ENCODE measurements at places on chromosomes 4 and X. TPM values are rescaled to one million over a fixed set of nuclear protein-coding genes. Genes with fewer than 3 reads are reported as not detected.

DNA sequence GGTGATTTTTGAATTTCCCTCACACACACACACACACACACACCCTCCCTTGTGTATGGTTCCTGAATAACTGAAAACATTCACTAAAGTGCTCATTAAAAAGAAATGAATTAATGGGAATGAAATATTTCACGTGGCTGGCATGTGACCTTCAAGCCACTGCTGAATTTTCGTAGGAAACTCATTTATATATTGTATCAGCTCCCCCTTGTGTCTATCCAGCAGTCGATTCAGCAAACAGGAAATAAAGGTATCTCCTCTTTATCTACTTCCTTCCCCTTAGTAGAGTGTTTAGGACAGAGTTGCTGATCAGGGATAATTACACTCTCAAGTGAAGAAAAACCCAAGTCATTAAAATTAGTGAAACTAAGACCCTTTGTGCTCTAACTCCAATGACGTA, 912.6 kb upstream of the LCORL start:
- no peak overlapping the region for H3K4me3 ChIP-seq
- no peak overlapping the region for H3K27ac ChIP-seq
- H3K4me1 ChIP-seq: no peaks in the 10 kb centered on the region
- peak; percentile 25 for DNase-seq
- H3K36me3 ChIP-seq: no peaks in the 10 kb centered on the region

GRCh38 chr4:205097-205756, 80.9 kb downstream of the ZNF718 start:
- no peak overlapping the region for H3K27ac ChIP-seq
- H3K36me3 ChIP-seq: no peaks in the 10 kb centered on the region
- no peaks in the 10 kb centered on the region for H3K27me3 ChIP-seq
- H3K4me1 ChIP-seq: no peaks in the 10 kb centered on the region

DNA sequence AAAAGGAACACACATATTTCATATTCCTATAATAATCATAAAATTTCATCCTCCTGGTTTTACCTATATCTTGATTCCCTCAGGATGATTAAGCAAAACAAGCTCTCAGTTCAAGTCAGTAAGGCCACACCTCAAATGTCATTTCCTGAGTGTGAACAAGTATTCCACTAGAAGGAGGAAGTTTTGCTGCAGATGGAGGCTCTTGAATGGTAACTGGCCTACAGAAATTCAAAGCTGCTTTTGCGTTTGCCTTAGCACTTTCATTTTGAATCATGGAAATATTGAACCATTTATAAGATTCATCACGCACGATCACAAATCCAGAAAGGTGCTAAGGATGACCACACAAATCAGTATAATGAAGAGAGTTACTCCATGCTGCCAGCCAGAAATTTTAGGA, 254.4 kb upstream of the CXXC4 start:
- no peaks in the 10 kb centered on the region for H3K4me1 ChIP-seq
- no peaks in the 10 kb centered on the region for H3K27me3 ChIP-seq
- H3K27ac ChIP-seq: no peak overlapping the region
- no peak overlapping the region for H3K4me3 ChIP-seq
- no peaks in the 10 kb centered on the region for H3K36me3 ChIP-seq

DNA sequence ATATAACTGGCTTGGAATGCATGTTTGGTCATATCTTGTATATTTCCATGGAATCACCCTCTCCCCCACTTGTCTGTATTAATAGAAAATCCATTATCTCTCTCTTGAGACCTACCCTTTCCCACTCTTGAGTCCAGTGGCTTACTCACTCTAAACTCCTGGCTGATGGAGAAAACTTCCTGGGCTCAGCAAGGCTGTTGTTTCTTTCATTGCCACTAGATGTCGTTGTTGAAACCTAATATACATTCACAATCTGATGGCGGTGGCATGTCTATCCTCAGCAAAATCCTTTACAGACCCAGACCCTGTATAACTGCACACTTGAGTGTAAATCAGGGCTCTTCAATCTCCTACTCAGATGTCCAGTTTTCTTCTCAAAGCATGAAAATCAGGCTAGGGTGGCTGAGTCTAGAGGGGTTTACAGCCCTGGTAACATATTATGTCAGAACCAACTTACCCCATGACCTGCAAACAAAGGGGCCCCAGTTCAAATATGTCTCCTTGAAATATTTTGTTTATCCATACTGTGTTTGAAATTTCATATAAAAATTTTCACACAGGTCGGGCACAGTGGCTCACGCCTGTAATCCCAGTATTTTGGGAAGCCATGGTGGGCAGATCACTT, 70.0 kb upstream of the FAM241A start:
- H3K4me1 ChIP-seq: no peaks in the 10 kb centered on the region
- H3K27me3 ChIP-seq: no peaks in the 10 kb centered on the region
- H3K4me3 ChIP-seq: no peak overlapping the region
- DNase-seq: peak; percentile 73

- peak; percentile 15 for DNase-seq
- peaks cover 55% of the 10 kb centered on the region for H3K27me3 ChIP-seq
- no peaks in the 10 kb centered on the region for H3K4me1 ChIP-seq
- H3K36me3 ChIP-seq: no peaks in the 10 kb centered on the region
Measured at GRCh38 chrX:23633834-23634580, 33.3 kb upstream of the PRDX4 start.

DNA sequence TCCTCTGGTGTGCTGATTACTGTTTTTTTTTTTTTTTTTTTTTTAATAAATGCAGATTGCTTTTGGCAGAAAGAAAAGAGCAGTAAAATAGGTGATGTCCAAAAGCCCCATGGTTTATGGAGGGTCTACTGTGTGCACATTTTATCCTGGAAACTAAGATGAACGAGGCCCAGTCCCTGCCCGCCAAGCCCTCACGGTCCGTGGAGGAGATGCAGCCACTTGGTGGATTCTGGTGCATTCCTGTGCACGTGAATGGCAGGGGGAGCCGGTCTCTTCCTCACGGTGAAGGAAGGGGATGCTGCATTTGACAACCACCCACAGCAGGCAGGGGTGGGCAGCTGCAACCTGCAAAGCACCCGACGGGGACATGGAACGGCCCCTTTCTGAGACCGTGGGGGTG, 100.2 kb upstream of the AFAP1 start:
- H3K4me3 ChIP-seq: no peak overlapping the region
- H3K36me3 ChIP-seq: peaks cover 20% of the 10 kb centered on the region
- H3K27ac ChIP-seq: no peak overlapping the region
- DNase-seq: no peak

DNA sequence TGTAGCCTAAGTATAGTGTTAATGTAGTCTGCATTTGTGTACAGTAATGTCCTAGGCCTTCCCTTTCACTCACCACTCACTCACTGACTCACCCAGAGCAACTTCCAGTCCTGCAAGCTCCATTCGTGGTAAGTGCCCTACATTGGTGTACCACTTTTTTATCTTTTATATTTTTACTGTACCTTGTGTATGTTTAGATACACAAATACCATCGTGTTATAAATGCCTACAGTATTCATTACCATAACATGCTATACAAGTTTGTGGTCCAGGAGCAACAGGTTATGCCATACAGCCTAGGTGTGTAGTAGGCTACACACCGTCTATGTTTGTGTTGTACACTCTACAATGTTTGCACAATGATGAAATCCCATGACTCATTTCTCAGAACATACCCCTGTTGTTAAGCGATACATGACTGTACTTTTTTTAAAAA, 15.4 kb downstream of the TSPAN5 start:
- H3K4me1 ChIP-seq: peaks cover 8% of the 10 kb centered on the region
- no peaks in the 10 kb centered on the region for H3K27me3 ChIP-seq
- H3K4me3 ChIP-seq: no peak overlapping the region
- H3K36me3 ChIP-seq: no peaks in the 10 kb centered on the region
- DNase-seq: peak; percentile 87

DNA sequence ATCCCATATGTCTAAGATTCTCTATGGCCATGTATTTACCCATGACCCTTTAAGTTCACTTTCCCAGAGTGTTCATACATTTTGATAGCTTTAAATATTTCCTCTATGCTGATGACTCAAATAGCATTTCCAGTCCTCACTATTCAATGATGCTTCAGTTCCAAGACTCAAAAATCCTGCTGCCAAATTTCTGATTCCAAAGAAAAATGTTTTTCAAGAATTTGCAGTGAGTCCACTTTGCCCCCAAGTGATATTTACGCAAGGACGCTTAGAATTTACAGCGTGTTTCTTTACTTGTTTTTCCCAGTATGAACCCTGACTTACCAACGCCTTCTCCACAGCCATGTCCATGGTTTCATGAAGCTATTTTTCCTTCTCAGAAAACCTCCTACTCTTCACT, 127.9 kb upstream of the PCDH18 start:
- H3K27ac ChIP-seq: no peak overlapping the region
- H3K4me1 ChIP-seq: peaks cover 27% of the 10 kb centered on the region
- no peaks in the 10 kb centered on the region for H3K27me3 ChIP-seq
- DNase-seq: no peak
- no peaks in the 10 kb centered on the region for H3K36me3 ChIP-seq
- H3K4me3 ChIP-seq: no peak overlapping the region

DNA sequence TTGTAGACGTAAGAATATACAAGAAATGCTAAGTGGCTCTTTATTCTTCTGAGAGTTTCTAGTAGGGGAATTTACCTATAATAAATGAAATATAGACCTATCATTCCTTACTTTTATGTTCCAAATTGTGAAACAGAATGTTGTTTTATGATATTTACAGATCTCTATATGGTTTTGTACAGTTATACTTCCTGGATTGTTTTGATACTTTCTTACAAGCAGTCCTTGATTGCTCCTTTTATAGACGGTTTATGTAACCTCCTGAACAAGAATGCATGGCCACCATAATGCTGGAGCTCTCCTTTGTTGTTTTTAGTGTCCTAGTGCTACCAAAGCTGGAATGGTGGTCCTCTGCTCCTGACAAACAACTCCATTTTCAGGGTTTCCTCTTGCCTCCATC, 91.7 kb upstream of the RPA4 start:
- H3K27me3 ChIP-seq: peaks cover 18% of the 10 kb centered on the region
- H3K27ac ChIP-seq: no peak overlapping the region
- H3K36me3 ChIP-seq: no peaks in the 10 kb centered on the region
- H3K4me3 ChIP-seq: no peak overlapping the region
- H3K4me1 ChIP-seq: no peaks in the 10 kb centered on the region

GRCh38 chrX:12241026-12241425, 102.8 kb downstream of the FRMPD4 start:
- H3K4me1 ChIP-seq: peaks cover 5% of the 10 kb centered on the region
- H3K36me3 ChIP-seq: no peaks in the 10 kb centered on the region
- H3K27ac ChIP-seq: no peak overlapping the region
- DNase-seq: peak; percentile 5

DNA sequence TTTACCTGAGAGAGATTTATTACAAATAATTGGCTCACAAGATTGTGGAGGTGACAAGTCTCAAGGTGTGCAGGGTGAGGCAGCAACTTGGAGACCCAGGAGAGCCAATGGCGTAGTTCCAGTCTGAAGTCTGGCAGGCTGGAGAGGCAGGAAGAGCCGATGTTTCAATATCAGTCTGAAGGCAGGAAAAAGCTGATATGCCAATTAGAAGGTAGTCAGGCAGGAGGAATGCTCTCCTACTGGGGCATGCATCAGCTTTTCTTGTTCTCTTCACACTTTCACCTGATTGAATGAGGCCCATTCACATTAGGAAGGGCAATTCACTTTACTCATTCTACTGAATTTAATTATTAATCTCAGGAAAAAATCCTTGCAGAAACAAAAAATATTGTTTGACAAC, 1351.7 kb upstream of the ADGRL3 start:
- no peaks in the 10 kb centered on the region for H3K27me3 ChIP-seq
- no peak for DNase-seq
- no peaks in the 10 kb centered on the region for H3K36me3 ChIP-seq
- no peaks in the 10 kb centered on the region for H3K4me1 ChIP-seq
- H3K27ac ChIP-seq: no peak overlapping the region

DNA sequence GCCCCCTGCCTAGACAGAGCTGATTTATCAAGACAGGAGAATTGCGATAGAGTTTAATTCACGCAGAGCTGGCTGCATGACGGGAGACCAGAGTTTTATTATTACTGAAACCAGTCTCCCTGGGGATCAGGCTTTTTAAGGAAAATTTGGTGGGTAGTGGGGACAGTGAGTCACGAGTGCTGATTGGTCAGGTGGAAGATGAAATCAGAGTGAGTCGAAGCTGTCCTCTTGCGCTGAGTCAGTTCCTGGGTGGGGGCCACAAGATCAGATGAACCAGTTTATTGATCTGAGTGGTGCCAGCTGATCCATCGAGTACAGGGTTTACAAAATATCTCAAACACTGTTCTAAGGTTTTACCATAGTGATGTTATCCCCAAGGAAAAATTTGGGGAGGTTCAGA, 36.6 kb downstream of the MYOZ2 start:
- H3K27ac ChIP-seq: no peak overlapping the region
- H3K27me3 ChIP-seq: no peaks in the 10 kb centered on the region
- peaks cover 5% of the 10 kb centered on the region for H3K4me1 ChIP-seq
- H3K4me3 ChIP-seq: no peak overlapping the region
- no peaks in the 10 kb centered on the region for H3K36me3 ChIP-seq

- H3K4me1 ChIP-seq: no peaks in the 10 kb centered on the region
- H3K27ac ChIP-seq: no peak overlapping the region
- no peak for DNase-seq
- H3K27me3 ChIP-seq: no peaks in the 10 kb centered on the region
- no peaks in the 10 kb centered on the region for H3K36me3 ChIP-seq
- H3K4me3 ChIP-seq: no peak overlapping the region
Measured at GRCh38 chrX:31201503-31201902, 129.7 kb upstream of the FTHL17 start.

GRCh38 chr4:85869181-85869580, 394.2 kb downstream of the ARHGAP24 start:
- no peaks in the 10 kb centered on the region for H3K4me1 ChIP-seq
- no peak for DNase-seq
- H3K27ac ChIP-seq: no peak overlapping the region
- H3K27me3 ChIP-seq: no peaks in the 10 kb centered on the region
- no peak overlapping the region for H3K4me3 ChIP-seq

DNA sequence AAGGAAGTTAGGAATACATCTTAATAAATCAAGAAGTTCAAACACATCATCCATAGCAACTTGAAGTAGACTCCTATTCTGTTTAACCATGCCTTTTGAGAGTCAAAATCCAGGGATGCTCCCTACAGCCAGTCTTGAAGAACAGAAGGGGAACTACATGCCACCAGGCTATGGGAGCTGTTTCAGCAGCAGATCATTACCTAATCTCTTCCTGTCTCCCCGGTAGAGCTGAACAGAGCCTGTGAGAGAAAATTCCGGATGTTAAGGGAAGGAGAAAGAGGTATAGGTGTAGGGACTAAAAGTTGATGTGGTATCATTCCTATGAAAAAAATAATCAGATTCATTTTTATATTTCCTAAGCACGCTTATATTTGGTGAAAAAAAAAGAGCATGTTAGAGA, 352.2 kb downstream of the SPRY1 start:
- no peaks in the 10 kb centered on the region for H3K27me3 ChIP-seq
- DNase-seq: no peak
- H3K36me3 ChIP-seq: no peaks in the 10 kb centered on the region
- H3K4me1 ChIP-seq: no peaks in the 10 kb centered on the region
- no peak overlapping the region for H3K4me3 ChIP-seq

- DNase-seq: no peak
- H3K36me3 ChIP-seq: no peaks in the 10 kb centered on the region
- peaks cover 7% of the 10 kb centered on the region for H3K4me1 ChIP-seq
- H3K27me3 ChIP-seq: peaks cover 26% of the 10 kb centered on the region
Measured at GRCh38 chr4:17780501-17781299, 721 bp downstream of the FAM184B start.

Gene NEUROG2
- total RNA-seq: not detected

Gene ETDA
- total RNA-seq: not detected

Gene C4orf51
- total RNA-seq: not detected

Gene USP26
- not detected for total RNA-seq

Gene HADH
- total RNA-seq: 26.2 TPM

Gene NUDT10
- total RNA-seq: not detected

Gene MAGEA1
- not detected for total RNA-seq

Gene SEC24B
- total RNA-seq: 33.9 TPM

Gene CLNK
- not detected for total RNA-seq

Gene RAB40A
- total RNA-seq: 0.17 TPM

Gene CXorf66
- not detected for total RNA-seq

Gene ZNF157
- total RNA-seq: not detected

Gene NLGN4X
- 1.6 TPM for total RNA-seq
